Central memory CD4-positive, alpha-beta T cell (primary cell): ENCODE measurements at places on chromosomes 5 and 9.

- DNase-seq: no peak
Measured at GRCh38 chr9:137275588-137276472, 1.7 kb upstream of the TOR4A start.

GRCh38 chr5:108167174-108167573 is 214.7 kb downstream of the FBXL17 start:
- no peak for DNase-seq

DNA sequence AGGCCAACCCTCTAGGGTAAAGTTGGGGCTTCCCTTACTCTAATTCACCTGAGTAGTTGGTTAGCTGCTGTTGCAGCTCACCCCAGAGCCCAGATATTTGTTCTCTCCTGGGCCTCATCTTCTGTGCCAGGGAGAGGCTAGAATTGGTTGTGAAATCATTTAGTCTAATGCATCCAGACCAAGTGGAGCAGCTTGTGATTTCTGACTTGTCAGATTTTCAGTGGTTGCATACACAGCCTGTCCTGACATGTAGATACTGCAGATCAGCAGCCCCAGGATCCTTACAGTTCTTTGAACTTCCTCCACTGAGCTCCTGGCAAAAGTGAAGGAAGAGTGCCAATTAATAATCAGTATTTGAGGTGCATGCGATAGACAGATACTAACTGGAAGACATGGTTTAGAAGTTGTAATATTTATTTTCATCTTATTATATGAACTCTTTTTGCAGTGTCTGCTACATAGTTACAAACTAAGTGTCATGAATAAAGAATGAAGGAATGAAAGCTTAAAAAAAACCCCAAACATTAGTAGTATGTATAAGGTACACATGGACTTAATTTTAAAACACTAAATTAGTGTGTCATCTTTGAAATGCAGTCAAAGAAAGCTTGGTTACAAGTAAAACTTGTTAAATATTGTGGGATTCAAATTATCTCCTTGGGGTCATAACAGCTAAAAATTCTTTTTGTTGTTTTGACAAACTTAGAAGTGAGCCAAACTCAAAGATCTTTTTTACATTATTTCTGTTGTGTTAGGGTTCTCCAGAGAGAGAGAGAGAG is 128.5 kb downstream of the VPS13A start:
- no peak for DNase-seq

- DNase-seq: no peak
Measured at GRCh38 chr9:137544176-137544760, 5.9 kb downstream of the PNPLA7 start.

DNA sequence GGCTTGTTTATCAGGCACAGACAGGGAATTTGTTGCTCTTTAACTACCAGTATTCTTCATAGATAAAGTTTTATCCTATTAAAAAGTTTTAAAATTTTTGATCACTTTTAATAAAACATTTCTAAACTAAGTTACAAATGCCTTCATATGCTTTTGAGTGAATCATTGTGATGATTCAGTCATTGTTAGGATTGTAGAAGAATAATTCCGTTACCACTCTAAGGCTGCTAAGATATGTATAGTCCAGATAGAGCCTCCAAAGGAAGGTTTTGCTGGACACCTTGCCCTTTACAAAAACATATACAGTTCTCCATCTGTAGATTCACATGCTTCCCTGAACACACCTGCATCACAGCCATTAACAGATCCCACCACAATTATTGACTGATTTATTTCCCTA is 233.7 kb downstream of the SPOCK1 start:
- DNase-seq: no peak

GRCh38 chr9:135555910-135556309 is 5.6 kb upstream of the PAEP start:
- no peak for DNase-seq

GRCh38 chr9:93262537-93263310 is 78.8 kb downstream of the WNK2 start:
- DNase-seq: no peak

DNA sequence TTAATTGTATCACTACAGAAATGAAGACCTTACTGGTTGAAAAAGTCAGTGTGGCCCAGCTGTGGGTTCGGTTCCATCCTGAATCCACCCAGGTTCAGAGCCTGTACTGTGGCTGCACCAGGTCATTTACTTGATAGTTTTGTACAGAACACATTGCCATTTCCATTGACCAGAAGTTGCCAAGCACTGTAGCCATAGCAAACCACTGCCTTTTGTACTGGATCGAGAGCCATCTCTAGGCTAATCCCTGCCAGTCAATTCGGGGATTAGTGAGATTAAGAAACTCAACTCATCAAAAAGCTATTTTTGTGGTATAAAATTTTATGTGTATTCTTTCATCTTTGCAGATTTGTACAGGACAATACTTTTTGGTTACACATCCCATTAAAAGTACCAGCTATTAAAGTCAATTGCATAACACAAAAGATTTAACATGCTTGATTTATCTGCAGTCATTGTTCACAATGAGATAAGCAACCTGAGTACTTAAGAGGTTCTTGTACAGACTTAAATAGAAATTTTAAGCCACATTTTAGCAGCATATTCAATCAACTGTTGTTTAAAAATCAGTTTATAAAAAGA is 108.5 kb upstream of the OTULINL start:
- DNase-seq: no peak

- DNase-seq: no peak
Measured at GRCh38 chr5:100469767-100470166, 65.4 kb upstream of the FAM174A start.

DNA sequence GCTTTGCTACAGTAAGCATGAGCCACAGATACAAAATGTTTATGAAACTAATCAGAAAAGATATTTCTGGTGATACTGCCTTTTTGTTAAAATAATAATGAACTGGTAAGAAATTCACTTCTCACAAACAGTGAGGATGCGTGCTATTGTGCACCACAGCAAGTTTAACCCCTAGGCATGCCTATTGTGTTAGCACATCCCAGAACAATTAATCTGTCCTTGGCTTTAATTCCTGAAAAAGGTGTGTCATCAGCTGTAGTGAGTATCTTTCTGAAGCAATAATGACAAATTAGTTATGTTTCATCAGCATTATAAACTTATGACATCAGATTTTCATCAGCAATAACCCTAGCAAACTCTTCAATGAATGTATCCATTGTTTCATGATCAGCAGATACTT is 1307.2 kb downstream of the EFNA5 start:
- no peak for DNase-seq

GRCh38 chr9:29100762-29101161 is 1527.5 kb upstream of the C9orf72 start:
- DNase-seq: no peak

- DNase-seq: peak; percentile 72
Measured at GRCh38 chr9:89743573-89744254, 138.9 kb downstream of the GADD45G start.

GRCh38 chr5:154273963-154274827 is 83.7 kb downstream of the GALNT10 start:
- DNase-seq: no peak

DNA sequence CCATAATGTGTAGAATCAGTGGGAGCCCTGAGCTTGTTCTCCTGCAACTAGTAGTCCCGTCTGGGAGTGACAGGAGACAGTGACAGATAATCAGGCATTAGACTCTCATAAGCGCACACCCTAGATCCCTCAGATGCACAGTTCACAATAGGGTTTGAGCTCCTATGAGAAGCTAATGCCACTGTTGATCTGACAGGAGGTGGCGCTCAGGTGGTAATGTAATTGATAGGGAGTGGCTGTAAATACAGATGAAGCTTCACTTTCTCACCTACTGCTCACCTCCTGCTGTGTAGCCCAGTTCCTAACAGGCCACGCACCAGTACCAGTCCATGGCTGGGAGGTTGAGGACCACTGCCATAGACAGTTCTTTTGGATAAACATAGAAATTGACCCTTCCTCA is 188.7 kb downstream of the ROR2 start:
- DNase-seq: no peak

DNA sequence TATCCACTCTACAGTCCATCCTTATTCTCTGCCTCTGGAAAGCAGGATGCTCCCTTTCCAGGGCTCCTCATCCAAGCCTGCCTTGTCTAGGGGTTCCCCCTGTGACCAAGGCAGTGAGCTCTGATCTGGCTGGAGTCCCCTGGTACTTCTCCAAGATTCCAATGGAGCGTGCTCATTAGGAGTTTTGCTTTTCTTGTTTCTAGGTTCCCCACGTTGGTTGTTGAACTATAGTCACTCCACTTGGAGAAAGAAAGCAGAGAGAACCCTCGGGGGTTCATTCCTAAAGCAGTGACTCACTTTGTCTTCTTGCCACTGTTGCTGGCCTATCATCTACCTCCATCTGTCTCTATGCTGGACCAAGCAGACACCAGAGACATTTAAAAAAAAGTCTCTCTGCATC is 192.6 kb downstream of the TLE4 start:
- DNase-seq: no peak

GRCh38 chr5:7876867-7877266 is 7.9 kb downstream of the MTRR start:
- DNase-seq: no peak

GRCh38 chr5:98772415-98773213 is 849 bp upstream of the RGMB start:
- DNase-seq: no peak

DNA sequence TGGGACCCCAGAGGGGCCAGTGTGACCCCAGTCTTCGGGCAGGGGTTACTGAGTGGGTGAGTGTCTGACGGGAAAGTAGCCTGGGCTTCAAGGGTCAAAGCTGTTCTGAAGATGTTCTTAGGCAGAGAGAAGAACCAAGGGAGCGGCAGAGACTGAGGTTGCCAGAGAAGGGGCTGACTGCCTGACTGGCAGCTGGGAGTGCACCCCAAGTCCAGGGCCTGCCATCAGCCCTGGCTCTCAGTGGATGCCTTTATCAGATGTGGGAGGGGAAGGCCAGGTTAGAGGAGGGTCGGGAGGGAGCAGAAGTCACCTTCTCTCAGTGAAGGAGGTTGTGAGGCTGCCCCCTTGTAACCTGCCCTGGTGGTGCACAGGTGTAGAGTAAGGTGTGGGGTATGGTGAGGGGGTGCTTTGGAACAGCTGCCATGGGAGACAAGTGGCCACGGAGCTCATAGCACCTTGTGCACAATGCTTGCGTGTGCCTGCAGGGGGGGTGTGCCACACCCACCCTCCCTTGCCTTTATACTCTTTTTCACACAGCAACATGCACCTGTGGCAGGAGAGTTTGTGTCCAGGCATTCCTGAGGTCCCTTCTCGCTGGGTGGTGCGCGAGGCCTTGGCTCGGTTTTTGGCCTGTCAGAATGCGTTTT is 18.9 kb downstream of the RALGPS1 start:
- DNase-seq: no peak

DNA sequence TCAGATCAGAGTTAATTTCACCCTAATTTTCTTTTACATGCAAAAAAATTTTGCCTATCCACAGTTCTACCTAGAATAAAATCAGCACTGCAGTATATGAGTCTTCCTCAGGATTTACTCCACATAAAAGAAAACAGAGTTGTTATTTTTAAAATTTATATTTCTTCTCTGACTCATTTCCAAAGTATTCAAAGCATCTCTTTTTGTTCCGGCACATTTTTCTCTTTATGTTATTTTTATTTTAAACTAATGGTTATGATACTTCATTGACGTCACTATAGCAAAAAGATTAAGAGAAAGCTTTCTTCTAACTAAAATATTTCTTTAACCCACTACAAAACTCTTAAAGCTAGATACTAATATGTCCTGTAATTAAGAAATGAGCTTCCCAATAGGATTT is 590.4 kb downstream of the PRELID2 start:
- DNase-seq: no peak
